Suprapubic skin (tissue), 4 donors: ENCODE measurements at places on chromosomes 4 and X.

- no peak for DNase-seq
- H3K4me3 ChIP-seq, result no peak overlapping the region
- H3K27me3 ChIP-seq, result no peaks in the 10 kb centered on the region
- no peak overlapping the region for H3K27ac ChIP-seq
- H3K4me1 ChIP-seq, result no peaks in the 10 kb centered on the region
- H3K36me3 ChIP-seq, result no peaks in the 10 kb centered on the region
Measured at GRCh38 chr4:61500883-61501282, 300.8 kb downstream of the ADGRL3 start.

DNA sequence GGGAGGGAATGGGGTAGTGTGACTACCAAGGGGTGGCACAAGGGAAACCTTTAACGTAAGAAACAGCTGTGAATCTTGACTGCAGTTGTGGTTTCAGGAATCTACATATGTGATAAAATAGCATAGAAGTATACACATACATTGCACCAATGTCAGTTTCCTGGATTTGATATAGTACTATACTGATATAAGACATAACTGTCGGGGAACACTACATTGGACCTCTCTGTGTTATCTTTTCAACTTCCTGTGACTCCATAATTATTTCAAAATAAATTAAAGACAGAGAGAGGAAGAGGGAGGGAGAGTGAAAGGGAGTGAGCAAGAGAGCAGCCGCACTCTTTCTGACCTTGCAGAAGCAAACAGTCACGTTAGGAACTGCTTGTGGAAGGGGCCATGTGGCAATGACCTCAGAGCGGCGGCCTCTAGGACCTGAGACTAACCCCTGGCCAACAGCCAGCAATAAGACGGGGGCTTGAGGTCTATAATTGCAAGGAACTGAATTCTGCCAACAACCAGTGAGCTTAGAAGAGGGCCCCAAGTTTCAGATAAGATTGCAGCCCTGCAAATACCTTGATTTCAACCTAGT lies 47.4 kb downstream of the NALF2 start:
- H3K4me3 ChIP-seq, result no peak overlapping the region
- no peaks in the 10 kb centered on the region for H3K36me3 ChIP-seq
- no peak overlapping the region for H3K27ac ChIP-seq
- no peak for DNase-seq
- no peaks in the 10 kb centered on the region for H3K4me1 ChIP-seq

- H3K4me3 ChIP-seq, result no peak overlapping the region
- no peaks in the 10 kb centered on the region for H3K4me1 ChIP-seq
- DNase-seq, result no peak
- H3K27ac ChIP-seq, result no peak overlapping the region
Measured at GRCh38 chr4:52358883-52359321, 300.2 kb downstream of the USP46 start.

GRCh38 chrX:86806786-86807185 lies 658.5 kb downstream of the DACH2 start:
- no peaks in the 10 kb centered on the region for H3K27me3 ChIP-seq
- no peak overlapping the region for H3K4me3 ChIP-seq
- no peak overlapping the region for H3K27ac ChIP-seq
- no peaks in the 10 kb centered on the region for H3K36me3 ChIP-seq
- DNase-seq, result no peak

- no peaks in the 10 kb centered on the region for H3K27me3 ChIP-seq
- H3K4me1 ChIP-seq, result no peaks in the 10 kb centered on the region
- no peak overlapping the region for H3K4me3 ChIP-seq
Measured at GRCh38 chrX:16585486-16586376, 64.2 kb upstream of the S100G start.
